ENCODE measurements at places on chromosomes 5 and 9.

DNA sequence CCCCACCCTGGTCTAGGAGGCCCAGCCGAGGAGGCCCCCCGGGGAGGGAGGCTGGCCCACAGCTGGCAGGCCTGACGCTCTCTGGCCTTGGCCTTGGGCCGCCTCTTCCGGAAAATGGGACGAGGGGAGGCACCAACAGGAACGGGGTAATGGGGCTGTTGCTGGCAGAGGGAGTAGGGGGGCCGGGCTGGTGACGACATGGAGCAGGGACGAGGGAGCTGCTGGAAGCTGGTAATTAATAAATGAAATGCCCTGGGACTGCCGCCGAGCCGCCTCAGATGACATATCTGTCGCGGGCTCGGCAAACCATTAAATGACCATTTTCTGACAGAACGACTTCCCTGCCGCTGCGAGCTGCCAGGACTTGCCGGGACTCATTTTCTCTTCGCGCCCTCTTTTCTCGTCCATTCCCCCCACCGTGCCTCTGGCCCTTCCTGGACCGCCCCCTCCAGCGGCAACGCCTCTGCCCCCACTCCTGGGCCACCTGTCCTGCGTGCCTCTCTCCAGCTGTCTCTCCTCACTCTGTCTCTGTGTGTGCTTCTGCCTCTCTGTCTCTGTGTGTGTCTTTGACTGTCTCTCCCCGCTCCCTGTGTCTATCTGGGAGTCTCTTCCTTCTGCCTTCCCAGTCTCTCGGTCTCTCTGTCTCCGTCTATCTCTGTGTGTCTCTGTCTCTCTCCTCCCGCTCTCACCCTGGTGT is 215.7 kb downstream of the PAX5 start:
- DNase-seq = no peak

GRCh38 chr9:114025196-114025753 is 52.8 kb downstream of the AMBP start:
- no peak for DNase-seq

- no peak for DNase-seq
These were observed 6.7 kb upstream of the SFXN1 start for GRCh38 chr5:175471628-175472027.

GRCh38 chr9:3507395-3508077 is 18.3 kb downstream of the RFX3 start:
- DNase-seq = no peak

GRCh38 chr9:119250730-119251129 is 118.5 kb downstream of the BRINP1 start:
- DNase-seq = no peak

GRCh38 chr5:174094857-174095606 is 49.5 kb downstream of the NSG2 start:
- DNase-seq = no peak

DNA sequence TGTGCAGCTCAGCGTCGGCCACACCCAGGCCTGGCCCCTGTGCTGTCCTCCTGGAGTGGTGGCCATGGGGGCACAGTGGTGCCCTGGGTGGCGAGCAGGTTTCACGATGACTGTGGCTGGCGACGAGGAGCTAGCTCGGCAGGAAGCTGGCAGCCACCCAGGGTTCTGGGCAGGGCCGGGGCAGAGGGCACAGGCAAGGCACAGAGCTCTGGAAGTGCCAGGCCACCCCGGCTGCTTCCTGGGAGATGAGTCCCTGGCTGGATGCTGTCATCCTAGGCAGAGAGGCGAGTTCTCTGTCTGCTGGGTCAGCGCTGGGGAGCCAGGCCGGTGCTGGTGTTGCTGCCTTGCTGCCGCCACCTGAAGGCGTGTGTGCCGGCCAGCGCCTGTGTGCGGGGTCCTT is 51.7 kb downstream of the RXRA start:
- no peak for DNase-seq

- DNase-seq = no peak
These were observed 8.7 kb upstream of the CSNK1G3 start for GRCh38 chr5:123503299-123503698.

DNA sequence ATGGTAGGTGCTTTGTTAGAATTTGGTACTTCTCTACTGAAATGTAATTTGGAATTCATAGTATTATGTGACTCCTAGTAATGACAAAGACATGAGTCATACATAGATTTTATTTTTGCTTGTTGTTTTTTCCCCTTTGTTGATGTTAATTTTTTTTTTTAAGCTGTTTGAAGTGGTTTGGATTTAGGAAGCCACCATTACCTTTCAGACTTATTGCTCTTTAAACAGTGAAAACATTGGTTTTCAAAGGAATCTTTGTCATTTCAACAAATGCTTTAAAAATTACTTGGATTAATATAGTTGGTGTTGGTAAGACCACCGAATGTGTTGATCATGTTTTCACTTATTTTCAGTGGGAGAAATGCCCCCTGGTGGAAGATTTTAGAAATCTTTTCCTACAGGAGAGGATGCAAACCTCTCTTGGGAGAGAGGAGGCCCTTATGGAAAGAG is 170.1 kb upstream of the PITX1 start:
- no peak for DNase-seq

GRCh38 chr5:31413030-31413812 is 118.7 kb downstream of the DROSHA start:
- DNase-seq = no peak

GRCh38 chr5:159319832-159320231 is 10.5 kb downstream of the IL12B start:
- no peak for DNase-seq

GRCh38 chr5:10457682-10458574 is 16.2 kb downstream of the ROPN1L start:
- no peak for DNase-seq

GRCh38 chr5:85395526-85395925 is 1010.8 kb upstream of the EDIL3 start:
- no peak for DNase-seq

GRCh38 chr9:6128030-6128429 is 87.6 kb upstream of the IL33 start:
- DNase-seq = no peak

GRCh38 chr9:124877021-124877782 is 15.3 kb downstream of the ARPC5L start:
- DNase-seq = no peak

GRCh38 chr9:81827616-81828296 is 100.5 kb upstream of the SPATA31D4 start:
- no peak for DNase-seq

GRCh38 chr5:17399931-17400330 is 98.1 kb upstream of the TAF11L2 start:
- no peak for DNase-seq

GRCh38 chr9:124897570-124898460 is 35.9 kb downstream of the ARPC5L start:
- no peak for DNase-seq

DNA sequence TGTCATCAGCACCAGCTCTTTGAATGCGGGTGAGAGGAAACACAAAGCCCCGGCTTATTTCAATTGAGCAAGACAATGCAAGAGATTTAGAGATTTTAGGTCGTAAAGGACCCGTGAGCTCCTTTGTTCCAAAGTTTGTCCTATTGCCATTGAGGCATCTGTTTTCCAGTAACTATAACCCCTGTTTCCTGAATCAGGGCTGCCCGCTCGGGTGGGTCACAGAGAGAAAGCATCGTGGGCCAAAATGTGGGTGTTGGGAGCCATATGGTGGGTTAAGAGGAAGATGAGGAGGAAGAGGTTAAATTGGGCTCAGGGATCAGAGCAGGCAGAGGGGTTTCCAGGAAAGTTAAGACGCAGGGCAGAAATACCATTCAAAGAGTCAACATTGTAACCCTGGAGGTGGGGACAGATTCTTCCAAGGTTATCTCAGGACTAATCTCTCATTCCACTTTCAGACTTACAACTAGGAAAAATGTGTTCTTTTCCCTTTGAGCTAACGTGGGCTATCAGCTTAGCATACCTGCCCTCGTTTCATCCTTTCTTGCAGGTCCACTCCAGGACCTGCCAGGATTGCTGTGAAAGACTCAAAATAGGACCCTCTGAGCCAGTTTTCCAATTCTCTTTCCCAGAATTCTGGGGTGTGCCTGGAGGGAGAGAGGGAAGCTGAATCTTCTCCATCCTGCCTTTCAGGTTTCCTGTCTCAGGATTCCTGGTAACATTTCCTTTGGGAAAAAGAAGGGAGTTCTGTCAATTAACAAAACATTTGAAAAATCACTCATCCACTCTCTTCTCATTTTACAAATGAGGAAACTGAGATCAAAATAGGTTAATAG is 95.5 kb upstream of the TAF11L2 start:
- DNase-seq = no peak

- no peak for DNase-seq
These were observed 32.9 kb downstream of the FAM163B start for GRCh38 chr9:133576031-133576874.

- DNase-seq = no peak
These were observed 62.7 kb upstream of the ASS1 start for GRCh38 chr9:130382096-130382495.

- DNase-seq = no peak
These were observed 23.3 kb upstream of the STOM start for GRCh38 chr9:121393318-121393717.

DNA sequence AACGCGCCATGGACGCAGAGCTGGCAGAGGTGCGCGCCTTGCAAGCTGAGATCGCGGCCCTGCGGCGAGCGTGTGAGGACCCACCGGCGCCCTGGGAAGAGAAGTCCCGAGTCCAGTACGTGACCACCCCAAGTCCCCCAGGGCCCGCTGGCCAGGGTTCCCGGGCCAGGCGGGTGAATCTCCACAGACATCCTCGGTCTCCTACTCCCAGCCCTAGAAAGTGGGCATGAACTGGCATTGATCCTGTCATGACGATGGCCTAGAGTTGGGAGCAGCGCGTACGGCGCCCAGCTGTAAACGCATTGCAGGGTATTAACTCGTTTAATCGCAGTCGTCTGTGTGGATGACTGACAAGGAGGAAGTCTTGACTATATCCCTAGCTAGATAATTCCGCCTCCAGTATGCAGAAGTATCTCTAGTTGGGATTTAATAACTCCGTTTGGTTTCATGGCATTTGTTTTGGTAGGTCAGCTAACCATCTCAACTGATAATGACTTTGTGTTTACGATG is 293 bp downstream of the CENPP start:
- no peak for DNase-seq

DNA sequence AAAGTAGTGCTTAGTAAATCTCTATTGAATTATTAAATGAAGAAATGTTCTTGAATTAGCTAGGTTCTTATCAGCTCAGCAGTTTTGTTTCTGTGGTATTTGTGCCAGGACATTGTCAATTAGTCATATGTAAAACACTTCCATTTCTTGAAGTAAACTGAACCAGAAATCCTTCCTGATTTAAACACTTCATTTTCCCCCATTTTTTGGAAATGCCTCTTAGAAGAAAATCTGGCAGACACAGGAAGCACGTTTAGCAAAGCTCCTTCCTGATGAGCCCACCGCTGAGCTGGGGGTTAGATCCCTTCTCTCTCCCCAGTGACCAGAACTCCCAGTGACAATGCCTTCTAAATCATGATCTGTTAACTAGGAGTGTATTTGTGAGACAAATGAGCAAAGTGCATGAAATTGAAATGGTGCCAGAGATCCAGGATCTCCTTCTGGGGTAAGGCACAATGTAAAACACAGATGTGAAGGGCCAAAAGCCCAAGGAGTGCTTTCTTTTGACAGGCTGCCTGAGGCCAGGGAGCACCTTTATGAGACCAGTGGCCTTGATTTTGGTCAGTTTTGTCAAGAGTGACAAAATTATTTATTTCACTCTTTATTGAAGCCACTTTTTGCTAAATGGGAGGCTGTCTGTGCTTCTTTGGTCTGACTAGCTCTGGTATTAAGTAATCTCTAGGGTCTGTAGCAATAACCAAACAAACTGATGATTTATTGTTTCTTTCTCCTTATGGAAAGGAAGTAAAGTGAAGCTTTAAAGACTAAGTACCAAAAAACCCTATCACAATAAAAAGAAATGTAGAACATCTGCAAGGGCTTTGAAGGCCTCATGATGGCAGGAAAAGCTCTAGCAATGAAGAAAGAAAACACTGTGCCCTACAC is 25.5 kb upstream of the RUSC2 start:
- DNase-seq = no peak

- DNase-seq = no peak
These were observed 216.0 kb downstream of the GABRG2 start for GRCh38 chr5:162283609-162284008.

Measured in activated CD4-positive, alpha-beta T cell treated with anti-CD3 and anti-CD28 coated beads, Interleukin-2, amount 50 U/mL, for 24 hours (primary cell).